ENCODE measurements at places on chromosomes 2 and 18.

DNA sequence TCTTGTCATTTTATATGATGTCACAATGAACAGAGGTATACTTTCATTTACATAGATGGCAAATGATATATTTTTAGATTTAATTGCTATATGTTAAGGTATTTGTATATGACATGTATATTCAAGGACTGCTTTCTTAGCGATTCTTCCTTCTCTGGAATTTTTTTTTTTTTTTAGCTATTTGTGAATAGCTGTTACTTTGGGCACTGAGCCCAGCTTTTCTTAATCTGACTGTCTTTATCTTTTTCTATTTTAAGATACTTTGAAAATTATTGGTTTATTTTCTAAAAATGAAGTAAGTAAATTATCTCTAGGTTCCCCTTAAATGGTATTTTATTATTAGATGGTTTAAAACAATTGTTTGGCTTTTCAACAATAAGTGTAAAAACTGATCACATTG lies 4.0 kb upstream of the GLS start:
- no peak for DNase-seq

- no peak for DNase-seq
These were observed 99.8 kb downstream of the METTL4 start for GRCh38 chr18:2471523-2471922.

DNA sequence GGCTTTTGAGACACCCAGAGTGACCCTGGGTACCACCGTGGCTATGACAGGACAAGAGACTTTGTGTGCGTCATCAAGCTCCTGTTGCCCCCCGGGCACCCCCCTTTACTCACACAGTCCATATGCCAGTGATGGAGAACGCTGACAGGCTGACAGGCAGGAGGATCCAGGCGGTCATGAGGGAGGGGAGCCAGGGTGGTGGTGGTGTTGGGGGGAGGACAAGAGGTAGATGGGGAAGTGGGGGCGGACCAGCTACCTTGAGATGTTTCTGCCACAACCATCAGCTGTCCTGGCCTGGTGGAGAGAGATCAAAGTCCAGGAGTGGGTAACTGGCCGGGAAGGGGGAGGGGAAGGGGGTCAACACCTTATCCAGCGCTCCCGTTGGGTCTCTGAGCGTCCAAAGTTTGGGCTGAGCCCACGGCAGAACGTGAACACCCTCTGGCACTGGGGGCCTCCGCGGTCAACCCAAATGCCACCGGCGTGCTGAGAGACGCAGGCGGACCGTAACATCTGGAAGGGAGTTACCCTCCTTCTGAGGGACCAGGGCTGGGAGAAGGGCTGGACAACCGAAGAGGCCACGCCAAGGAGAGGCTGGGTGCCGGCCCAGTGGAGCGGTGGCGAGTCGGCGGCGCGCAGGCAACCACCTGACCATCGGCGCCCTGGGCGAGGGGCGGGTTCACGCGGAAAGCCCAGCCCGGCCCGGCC lies 575 bp downstream of the TMEM150A start:
- DNase-seq: peak; percentile 83

- peak; percentile 87 for DNase-seq
These were observed at the start of gene ALK for GRCh38 chr2:29921560-29921915. Gene ALK, minus strand, starts transcription at chr2:29921586. Its CDS starts 927 bp downstream, at chr2:29920659.

DNA sequence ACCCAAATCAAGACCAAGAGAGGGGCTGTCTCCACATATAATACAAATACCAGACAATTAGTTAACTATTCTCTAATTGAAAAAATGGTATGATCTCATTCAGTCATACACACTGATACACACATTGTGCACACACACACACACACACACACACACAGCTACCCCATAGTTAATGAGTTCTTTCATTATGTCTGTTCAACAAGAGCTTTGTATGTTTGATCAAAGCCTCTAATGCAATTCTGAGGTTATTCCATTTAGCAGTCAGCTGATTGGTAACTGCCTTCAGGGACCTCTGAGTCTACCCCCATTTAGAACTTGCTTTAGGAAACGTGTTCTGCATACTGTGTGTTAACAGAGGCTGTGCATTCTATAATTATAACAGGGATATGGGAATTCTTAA lies 741.4 kb upstream of the LRRTM4 start:
- DNase-seq: no peak

DNA sequence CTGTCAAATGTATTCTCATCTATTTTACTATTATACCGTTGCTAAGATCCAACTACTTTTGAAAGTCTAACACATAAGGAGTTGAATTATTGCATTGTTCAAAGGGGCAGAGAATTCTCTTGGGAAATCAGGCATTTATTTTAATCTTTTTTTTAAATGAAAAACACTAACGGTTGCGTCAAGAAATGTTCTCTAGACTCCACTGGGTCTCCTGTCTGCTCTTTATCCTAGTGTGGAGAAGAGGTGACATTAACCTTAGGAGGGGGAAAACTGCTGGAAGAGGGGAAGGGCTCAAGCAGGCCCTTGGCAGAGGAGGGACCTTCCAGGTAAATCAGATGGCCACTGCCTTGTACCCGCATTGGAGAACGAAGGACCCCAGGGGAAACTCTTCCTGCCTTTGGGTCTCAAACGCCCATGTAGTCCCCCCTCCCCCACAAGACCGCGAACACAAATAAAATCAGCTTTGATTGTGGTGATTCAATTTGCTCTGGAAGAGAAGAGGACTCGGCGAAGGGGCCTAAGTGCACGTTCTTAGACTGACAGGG lies 1.1 kb upstream of the APCDD1 start:
- no peak for DNase-seq

DNA sequence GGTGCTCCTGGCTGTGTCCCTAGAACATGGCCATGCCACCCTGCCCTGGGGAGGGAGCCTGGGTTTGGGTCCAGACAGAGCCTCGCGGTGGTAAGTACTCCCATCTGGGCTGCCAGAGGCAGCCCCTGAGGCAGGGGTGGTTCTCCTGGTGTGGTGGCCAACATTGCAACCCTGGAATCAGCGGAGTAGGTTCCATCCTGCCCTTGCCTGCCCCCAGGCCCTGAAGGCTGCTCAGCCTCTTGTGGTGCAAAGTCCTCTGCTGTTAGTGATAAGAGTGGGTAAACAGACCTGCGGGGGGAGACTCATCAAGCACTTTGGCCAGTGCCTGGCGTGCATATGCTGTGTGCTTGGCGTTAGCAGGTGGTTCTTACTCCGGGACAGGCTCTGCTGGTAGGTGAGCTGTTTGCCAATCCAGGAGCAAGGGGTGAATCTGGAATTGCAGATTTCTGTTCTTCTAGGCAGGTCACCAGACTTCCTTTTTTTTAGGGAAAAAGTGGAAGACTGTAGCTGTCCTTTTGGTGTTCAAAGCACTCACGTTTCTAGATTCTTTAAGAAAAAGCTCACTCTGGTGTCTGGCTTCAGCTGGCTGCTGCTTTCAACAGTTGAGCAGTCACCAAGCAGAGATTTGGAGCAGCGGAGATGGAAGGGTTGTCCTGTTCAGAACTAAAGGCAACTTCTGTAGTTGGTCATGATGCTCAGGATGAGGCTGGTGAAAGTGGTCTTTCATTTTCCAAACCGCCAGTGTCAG lies 3.2 kb downstream of the CNNM3 start:
- no peak for DNase-seq

DNA sequence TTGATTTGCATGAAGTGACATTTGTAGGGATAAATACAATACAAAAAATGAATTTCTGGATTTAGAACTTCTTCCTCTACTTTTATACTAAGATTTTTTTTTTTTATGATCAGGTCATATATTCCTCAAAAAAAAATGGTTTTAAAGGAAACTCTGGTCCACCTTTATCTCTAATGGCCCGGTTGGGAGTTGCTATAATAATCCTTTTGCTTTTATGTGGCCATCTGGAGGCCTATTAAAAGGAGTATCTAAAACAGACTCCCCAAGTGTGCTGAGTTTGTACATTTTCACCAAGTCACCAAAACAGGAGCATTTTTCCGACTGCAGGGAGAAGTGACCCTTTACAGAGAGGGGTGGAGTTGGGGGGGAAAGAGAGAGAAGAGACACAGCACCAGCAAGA lies 329.2 kb upstream of the FIGN start:
- no peak for DNase-seq

DNA sequence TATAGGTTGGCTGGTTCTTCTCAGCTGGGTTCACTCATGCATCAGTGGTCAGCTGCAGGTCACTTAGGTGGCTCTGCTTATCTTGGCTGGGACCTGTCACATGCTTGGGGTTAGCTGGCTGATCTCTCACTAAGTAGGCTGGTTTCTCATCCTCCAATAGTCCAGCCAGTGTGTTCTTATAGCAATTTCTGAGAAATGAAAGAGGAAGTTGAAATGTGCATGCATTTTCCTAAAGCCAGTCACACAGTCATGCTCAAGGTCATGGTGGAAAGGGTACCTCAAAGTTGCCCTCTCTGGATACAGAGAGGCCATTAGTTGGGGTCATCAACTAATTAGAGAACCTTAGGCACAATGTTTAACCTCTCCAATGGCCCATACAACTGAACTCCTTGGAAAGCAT lies 64.4 kb downstream of the KLHL29 start:
- peak; percentile 52 for DNase-seq

GRCh38 chr2:71358931-71359671 lies 27.5 kb downstream of the ZNF638 start:
- DNase-seq: no peak

GRCh38 chr2:150690261-150690660 lies 202.8 kb upstream of the RND3 start:
- DNase-seq: no peak

GRCh38 chr2:206442833-206443734 lies at the start of gene ADAM23:
Gene ADAM23, plus strand, starts transcription at chr2:206443532. Its CDS starts 335 bp downstream, at chr2:206443867.
- DNase-seq: peak; percentile 22

- DNase-seq: peak; percentile 61
These were observed 64.7 kb downstream of the STK25 start for GRCh38 chr2:241443486-241444223.

DNA sequence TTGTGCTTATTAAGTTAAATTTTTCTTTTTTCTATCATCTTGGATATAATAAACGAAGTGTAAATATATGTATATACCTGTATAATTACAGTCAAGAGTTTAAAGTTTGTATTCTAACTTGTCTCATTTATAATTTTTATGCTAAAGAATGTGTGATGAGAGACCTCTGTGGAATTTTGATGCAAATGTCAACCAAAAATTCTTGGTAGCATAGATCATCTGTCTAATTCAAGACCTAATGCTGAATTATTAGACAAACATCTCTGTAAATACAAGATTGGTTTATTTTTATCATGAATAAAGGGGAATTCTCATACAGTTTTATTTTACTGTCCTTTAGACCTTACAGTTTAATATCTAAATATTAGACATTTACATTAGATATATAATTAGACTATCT lies 149.2 kb upstream of the VWC2L start:
- DNase-seq: no peak

GRCh38 chr2:239019183-239019581 lies 171.3 kb downstream of the TWIST2 start:
- DNase-seq: no peak

GRCh38 chr2:127645395-127646291 lies at the start of gene GPR17:
Gene GPR17, plus strand, starts transcription at chr2:127646153. Its CDS starts 4,583 bp downstream, at chr2:127650736.
- no peak for DNase-seq

GRCh38 chr2:21234464-21235120 lies 110.8 kb downstream of the TDRD15 start:
- no peak for DNase-seq

- no peak for DNase-seq
These were observed 266.9 kb downstream of the LRP1B start for GRCh38 chr2:141863964-141864363.

GRCh38 chr2:138121666-138122661 lies 157.7 kb downstream of the HNMT start:
- no peak for DNase-seq

DNA sequence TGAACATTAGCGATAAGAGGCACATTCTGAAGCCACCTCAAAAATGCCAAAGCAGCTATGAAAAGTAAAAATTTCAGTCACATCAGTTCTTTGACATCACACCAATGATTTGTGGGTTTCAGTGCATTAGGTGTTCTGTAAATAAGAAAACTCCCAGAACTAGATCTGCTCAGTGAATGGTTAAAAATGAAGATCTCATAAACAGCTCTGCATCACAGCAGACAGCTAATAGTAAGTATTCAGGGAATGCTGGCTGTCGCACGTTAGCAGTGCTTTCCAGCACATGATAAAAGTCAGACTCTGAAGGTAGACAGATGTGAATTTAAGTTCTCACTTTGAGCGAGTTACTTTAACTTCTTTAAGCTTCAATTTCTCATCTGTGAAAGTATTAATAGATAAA lies 154.9 kb downstream of the SATB2 start:
- DNase-seq: no peak

GRCh38 chr2:99691926-99692325 lies 202.1 kb upstream of the REV1 start:
- DNase-seq: peak; percentile 71

- DNase-seq: no peak
These were observed 26.7 kb downstream of the GPC1 start for GRCh38 chr2:240462073-240462706.

DNA sequence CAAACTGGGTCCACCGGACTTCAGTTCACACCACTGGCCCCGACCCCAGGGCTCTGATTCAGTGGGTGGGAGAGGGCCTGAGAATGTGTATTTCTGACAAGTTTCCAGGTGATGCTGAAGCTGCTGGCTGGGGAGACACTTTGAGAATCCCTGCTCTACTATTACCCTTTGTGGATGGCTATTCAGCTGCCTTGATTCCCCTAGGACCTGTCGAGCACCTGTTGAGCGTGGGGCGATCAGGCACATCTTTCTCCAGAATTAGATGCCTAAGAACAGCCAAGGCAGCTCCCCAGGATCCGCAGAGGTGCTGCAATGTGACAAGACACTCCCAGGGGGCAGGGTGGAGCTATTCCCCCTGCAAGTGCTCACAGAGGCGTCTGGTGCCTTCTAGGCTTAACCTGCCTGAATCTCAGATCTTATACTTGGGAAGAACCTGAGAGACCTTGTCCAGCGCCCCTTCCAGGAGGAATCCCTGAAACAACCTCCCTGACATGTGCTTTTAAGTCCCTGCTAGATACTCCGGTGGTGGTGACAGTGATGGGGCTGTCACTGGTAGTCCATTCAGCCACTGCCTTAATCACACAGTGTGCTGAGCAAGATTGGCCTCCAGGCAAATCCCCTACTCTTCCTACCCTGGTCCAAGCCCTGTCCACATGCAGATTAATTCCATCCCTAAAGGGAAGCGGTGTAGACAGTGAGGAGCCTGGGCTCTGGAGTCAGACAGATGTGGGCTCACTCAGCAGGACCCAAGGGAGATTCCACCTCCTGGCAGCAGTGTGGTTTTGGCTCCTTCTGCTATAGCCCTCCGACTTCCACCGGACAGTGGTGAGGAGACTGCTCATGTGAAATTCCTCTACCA lies 43.4 kb upstream of the OTOF start:
- DNase-seq: peak; percentile 38

DNA sequence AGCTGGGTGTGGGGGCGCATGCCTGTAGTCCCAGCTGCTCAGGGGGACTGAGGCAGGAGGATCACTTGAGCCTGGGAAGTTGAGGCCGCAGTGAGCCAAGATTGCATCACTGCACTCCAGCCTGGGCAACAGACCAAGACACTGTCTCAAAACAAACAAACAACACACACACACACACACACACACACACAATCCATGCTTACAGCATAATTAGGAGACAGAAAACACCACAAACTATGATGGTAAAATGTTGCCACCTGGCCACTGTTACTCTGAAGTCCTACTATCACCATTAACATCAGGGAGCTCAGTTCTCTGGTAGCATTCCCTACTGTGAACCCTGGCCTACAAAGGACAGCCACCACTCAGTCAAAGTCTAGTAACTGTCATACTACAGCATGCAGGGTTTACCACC lies 18.3 kb downstream of the DNPEP start:
- DNase-seq: no peak
